ENCODE measurements at places on chromosomes 6 and 20.

- DNase-seq = no peak
These were observed 20.8 kb upstream of the GMDS start for GRCh38 chr6:2266031-2266795.

GRCh38 chr6:36138667-36139066 lies 8.4 kb downstream of the MAPK13 start:
- DNase-seq = no peak

GRCh38 chr20:22338140-22338708 lies 246.1 kb downstream of the FOXA2 start:
- no peak for DNase-seq

DNA sequence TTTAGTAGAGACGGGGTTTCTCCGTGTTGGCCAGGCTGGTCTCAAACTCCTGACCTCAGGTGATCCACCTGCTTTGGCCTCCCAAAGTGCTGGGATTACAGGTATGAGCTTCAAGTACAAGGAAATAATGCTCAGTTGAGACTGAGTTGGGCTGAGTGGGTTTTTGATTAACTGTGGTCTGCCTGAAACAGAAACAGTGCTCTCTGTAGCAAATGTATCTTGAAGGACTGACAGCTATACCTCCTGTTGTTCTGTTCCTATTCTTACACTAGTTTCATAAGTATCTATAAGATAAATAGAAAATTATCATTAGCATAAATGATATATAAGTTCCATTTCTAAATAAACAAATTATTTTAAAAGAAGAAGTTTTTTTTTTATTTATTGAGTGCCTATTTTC lies 142.8 kb upstream of the PTPRK start:
- DNase-seq = no peak

- no peak for DNase-seq
These were observed 41.4 kb downstream of the MCM8 start for GRCh38 chr20:5991623-5992441.

- DNase-seq = no peak
These were observed 2.2 kb downstream of the PRRC2A start for GRCh38 chr6:31622684-31623091.
